Activated T-cell treated with anti-CD3 and anti-CD28 coated beads for 48 hours (primary cell): ENCODE measurements at places on chromosomes 11 and 22.

DNA sequence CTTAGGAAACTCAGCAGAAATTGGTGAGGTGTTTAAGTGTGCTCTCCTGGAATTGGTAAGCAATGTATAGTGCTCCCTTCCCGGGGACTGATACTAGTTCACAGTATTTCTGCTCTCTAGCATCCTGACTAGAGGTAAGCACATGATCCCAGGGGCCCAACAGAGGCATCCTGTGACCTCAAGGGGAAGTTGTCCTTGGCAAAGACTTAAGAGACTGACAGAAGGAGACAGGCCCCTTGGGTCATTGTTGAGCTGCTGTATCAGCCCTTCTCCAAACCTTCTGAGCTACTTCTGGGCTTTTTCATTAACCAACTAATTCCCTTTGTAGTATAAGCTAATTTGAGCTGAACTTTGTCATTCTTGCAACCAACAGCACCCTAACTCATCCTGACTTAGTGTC lies 4.3 kb upstream of the TBC1D22A start:
- no peak for DNase-seq

GRCh38 chr22:19057999-19058491 lies 64.2 kb downstream of the DGCR2 start:
- DNase-seq, result no peak

- DNase-seq, result no peak
Measured at GRCh38 chr22:38655519-38656255, 505 bp downstream of the FAM227A start.

- DNase-seq, result no peak
Measured at GRCh38 chr11:44212128-44212527, 97.8 kb downstream of the ALX4 start.

DNA sequence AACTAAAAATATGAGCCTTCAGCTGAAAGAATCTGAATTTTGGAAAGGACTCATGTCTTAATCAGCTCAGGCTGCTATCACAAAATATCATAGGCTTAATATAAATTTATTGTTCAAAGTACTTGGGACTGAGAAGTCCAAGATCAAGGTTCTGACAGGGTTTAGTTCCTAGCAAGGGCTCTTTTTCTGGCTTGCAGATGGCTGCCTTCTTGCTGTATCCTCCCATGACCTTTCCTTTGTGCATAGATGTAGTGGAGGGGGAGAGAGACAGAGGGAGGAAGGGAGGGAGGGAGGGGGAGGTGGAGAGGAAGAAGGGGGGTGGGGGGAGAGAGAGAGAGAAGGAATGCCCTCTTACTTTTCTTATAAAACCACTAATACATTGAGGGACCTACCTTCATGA lies 306.8 kb upstream of the DDI1 start:
- DNase-seq, result no peak

- DNase-seq, result no peak
Measured at GRCh38 chr22:40212121-40212520, 34.4 kb downstream of the TNRC6B start.

GRCh38 chr11:27520226-27520625 lies 13.7 kb upstream of the LIN7C start:
- DNase-seq, result no peak

DNA sequence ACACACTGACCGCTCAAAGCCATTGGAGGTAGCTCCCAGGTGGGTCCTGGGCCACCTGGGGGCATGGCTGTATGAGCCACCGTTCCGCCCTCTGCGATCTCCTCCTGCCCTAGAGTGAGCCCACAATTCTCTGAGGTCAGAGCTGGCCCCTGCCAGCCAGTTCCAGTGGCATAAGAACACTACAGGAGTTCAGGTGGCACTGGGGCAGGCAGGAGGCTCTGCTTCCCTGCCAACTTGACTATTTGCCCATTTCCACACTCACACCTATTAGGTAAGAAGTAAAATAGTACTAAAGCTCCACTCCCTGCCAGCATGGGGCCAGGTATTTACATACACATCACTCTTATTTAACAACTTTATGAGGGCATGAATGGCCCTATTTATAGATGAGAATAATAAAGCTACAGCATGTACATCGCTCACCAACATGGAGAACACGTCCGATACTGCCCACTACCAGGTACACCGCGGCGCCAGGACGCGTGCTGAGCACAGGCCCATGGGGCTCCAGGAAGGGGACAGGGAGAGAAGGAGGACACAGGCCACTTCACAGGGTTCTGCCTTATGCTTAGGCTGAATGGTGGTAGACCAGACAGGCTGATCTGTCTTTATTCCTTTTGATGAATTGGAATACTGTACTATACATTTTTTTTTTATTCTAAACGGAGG lies 26.2 kb downstream of the PISD start:
- no peak for DNase-seq

DNA sequence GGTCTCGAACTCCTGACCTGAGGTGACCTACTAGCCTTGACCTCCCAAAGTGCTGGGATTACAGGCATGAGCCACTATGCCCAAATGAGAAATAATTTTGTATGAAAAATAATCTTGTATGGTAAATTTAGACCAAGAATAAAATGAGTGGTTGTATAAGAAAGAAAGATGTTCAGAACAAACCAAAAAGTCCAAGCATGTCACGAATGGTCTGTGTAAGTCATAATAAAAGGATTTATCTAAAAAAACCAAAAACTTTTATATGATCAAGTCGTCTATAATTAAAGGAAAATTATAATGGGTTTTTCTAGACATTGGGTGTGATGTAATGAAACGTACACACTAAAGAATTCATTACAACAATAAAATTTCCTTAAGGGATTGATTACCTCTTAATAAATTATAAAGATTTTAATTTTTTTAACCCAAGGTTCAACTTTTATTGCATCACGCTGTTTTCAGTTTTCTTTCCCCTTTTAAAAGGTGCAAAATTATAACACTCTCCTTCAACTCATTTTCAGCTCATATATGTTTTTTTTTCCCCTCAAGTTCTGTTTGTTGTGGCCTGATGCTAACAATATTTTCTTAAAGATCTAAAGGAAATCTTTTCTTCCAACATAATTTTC lies 8.9 kb upstream of the AQP11 start:
- DNase-seq, result no peak

DNA sequence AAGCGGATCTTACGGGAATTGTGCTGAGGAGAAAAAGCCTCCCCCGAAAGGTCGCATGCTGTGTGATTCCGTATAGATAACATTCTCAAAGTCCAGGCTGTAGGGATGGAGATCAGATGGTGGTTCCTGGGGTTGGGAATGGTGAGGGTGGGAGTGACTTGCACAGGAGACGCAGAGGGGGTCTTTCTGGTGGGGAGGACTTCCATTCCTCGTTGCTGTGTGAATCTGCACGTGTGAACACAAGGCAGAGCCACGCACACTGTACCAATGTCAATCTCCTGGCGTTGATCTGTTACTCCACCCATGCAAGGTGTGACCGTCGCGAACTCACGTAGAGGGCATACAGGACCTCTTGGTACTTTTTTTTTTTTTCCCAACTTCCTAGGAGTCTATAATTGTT lies 59.0 kb upstream of the KCNQ1OT1 start:
- DNase-seq, result no peak

GRCh38 chr11:123437236-123437979 lies 7.3 kb downstream of the GRAMD1B start:
- DNase-seq, result no peak

DNA sequence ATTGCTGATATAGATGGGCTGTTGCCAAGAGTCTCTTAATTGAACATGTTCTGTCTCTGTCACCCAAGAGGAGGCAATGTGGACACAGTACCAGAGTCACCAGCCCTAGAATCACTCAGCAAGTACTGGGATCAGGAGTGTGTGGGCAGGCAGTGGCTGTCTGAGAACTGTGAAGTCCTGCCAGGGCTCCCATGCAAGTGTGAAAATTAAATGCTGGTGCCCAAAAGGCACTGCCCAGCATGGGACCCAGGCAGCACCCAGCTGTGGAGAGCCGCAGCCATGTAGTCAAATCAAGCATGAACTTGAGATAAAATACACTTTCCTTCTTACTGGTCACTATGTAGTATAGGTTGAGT lies 19.9 kb downstream of the HIRA start:
- no peak for DNase-seq

DNA sequence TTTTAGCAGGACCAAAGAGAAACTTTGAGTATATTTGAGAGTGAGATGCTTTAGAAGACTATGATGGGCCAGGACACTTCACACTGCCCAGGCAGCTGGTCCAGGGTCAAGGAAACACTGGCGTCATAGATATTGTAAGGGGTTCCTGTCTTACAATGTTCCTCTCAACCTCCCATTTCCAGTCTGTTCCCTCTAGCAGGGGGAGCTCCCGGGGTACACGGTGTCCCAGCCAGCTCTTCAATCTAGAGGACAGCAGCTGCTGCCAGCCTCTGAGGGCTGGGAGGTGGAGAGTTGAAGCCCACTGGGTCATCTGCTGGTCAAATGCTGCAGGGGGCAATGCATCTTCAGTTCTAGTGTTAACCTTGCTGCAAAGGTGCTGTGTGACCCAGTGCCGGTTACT lies 40.7 kb upstream of the TIMP3 start:
- DNase-seq, result no peak

DNA sequence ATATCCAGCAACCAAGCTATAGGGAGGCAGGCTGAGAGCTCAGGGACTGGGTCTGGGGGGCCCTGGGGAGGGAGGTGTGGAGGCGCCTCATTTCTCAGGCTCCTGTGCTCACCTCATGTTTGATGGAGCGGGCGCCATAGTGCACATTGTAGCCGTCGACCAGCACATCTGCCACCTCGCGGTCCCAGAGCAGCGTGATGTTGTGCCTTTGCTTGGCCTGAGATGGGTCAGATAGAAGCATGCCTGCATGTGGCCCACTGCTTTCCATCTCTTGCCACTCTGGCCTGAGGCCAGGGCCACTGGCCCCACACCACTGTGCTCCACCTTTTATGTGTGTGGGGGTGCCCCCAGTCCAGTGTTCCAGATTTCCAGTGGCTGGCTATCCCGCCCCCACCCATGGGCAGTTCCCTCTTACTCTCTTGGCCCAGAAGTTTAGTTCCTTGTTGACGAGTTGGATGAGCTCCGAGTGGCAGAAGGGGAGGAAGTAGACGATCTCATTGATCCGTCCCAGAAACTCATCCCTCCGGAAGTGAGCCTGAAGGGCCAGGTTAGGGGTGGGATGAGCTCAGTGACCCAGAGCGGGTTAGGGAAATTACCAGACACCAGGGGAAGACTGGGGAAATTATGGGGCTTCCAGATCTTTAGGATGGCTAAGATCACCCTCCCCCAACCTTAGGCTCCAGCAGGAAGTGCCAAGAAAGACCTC lies 50.1 kb upstream of the PHOX2A start:
- no peak for DNase-seq

DNA sequence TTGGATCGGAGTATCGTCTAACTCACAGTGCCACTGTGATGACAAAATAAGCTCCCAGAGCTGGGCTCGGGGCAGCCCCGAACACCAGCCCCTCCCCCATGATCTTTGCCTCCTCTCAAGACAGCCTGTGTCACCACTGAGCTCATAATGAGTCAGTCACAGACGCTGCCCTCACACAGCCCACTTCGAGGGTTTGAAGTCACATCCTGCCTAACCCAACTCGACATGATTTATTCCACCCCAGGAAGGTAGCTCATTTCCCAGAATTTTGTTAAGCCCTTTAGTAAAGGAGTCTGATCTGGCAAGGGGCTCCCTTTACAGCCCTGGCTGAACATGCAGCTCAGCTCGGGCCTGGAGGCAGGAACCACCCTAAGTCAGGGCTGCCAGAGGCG lies 22.8 kb downstream of the MYH9 start:
- DNase-seq, result peak; percentile 85

DNA sequence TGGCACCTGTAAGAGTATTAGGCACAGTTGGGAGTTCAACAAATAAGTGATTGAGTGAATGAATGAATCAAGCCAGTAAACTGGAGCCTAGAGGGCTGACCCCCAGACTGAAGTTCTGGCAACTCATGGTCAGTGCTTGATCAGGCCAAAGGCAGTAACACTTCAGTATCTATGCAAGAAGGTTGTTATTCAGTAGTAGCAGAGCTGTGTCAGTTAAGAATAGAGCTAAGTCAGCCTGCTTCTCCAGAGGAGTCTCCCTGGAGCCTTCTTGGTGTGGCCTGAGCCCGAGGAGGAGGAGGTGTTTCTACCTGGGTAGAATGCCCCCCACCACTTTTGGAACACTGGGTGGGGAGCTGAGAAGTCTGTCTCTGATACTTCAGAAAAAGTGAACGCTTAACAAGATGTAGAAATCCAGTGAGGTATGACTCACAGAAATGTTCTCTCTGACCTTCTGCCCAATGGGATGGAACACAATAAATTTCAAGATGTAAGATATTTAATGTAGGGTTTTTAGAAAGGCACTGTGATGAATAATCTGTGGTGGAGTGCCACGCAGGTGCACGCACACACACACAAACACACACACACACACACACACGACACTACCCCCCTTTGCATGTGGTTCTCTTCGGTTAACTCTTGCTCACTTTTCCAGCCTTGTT lies 219.9 kb downstream of the HIPK3 start:
- no peak for DNase-seq

DNA sequence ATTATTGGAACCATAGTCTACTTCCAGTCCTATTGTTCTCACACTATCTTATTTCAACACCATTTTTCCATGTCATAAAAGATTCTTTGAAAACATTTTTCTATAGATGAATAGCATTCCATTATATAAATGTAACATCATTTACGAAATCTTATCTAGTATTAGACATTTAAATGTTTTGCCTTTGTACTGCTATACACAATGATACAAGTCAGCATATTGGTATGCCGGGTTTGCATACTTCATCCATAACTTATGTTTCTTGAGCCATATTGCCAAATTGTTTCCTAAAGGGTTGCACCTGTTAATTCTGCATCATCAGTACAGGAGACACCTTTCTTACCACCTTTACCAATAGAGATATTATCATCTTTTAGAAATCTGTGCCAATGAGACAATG lies 68.2 kb downstream of the SYT13 start:
- DNase-seq, result no peak

DNA sequence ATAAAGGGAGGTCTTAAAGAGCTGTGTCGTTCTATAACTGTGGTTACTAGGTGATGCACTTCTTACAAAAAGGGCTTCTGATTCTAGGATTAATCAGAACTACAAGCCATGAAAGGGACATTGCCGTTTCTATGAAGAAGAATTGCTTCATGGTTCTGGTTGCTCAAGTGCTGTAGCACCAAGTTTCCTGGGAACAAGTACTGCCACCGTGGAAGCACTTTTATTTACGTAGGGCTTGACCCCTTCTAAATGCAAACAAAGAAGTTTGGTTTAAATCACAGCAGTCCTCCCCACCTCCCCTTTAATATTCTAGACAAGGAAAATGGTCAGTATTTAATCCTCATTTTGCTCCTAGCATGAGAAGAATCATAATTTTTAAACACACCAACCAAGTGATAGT lies 9.8 kb downstream of the YAP1 start:
- no peak for DNase-seq

- no peak for DNase-seq
Measured at GRCh38 chr11:3735827-3736226, 61.5 kb downstream of the NUP98 start.

GRCh38 chr22:41952713-41953112 lies 763 bp downstream of the SMIM45 start:
- DNase-seq, result no peak

GRCh38 chr11:30605036-30605605 lies 19.0 kb upstream of the MPPED2 start:
- DNase-seq, result no peak

DNA sequence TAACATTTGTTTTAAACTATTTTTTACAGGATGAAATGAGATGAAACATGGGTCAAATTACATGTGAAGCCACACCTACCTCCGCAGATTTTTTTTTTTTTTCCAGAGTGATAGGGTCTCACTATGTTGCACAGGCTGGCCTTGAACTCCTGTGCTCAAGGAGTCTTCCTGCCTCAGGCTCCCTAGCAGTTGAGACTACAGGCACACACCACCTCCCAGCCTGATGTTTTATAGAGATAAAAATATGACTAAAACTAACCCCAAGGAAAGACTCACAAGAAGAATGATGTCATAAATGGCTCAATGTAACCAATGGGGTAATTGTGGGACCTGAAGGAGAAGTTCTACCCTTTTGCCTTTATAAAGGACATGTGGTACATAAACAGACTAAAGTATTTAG lies 52.3 kb upstream of the SOX6 start:
- no peak for DNase-seq
